ENCODE measurements at places on chromosomes 3 and 15. TPM values are rescaled to one million over a fixed set of nuclear protein-coding genes. Genes with fewer than 3 reads are reported as not detected.

DNA sequence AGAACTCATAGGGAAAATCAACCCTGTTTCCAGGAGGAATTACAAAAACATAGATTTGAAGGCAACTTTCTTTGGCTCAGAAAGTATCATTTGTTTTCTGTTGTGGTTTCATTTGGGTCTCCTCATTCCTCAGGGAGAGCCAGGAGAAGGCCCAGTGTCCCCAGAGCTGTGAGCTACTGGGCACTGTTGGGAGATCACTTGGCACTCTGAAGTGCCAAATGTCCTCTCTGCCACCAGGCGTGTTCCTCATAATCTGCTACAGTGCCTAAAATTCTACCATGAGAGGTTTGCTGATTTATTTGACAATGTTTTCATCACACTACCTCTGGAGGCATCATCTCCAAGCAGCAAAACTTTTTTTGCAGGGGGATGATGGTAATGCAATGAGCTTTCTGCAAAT, 17.4 kb upstream of the TNFAIP8L3 start:
- no peak for DNase-seq

- DNase-seq = no peak
These were observed 602.6 kb downstream of the PYDC2 start for GRCh38 chr3:192063570-192063969.

The C3orf49 gene
- total RNA-seq = not detected

The TMEM212 gene
- not detected for total RNA-seq
